Retinal pigment epithelial cell (primary cell): ENCODE measurements at places on chromosomes 3 and 15.

DNA sequence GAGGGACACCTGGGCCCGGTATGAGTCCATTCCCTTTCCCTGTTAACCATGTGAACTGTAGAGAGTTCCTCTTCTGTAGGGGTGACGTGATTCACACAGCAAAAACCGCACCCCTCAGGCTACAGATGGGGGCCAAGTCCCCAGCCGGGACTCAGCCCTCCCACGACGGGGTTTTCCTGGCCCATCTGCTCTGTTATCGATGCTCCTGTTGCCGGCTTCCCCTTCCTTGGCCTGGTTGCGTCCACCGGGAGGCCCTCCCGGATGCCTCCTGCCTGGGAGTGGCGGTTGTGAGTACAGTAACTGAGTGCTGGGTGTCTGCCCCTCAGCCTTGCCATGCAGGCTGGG, 817 bp upstream of the PLXNA1 start:
- DNase-seq = no peak

DNA sequence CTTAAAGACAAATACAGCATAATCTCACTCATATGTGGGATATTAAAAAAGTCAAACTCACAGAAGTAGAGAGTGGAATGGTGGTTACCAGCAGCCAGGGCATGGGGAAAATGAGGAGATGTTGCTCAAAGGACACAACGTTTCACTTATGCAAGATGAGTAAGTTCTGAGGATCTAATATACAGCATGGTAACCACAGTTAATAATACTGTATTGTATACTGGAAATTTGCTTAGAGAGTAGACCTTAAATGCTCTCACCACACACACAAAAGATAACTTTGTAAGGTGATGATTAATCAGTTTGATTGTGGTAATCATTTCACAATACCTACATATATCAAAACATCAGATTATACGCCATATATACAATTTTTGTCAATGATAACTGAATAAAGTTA, 60.0 kb downstream of the MYH15 start:
- DNase-seq = no peak

DNA sequence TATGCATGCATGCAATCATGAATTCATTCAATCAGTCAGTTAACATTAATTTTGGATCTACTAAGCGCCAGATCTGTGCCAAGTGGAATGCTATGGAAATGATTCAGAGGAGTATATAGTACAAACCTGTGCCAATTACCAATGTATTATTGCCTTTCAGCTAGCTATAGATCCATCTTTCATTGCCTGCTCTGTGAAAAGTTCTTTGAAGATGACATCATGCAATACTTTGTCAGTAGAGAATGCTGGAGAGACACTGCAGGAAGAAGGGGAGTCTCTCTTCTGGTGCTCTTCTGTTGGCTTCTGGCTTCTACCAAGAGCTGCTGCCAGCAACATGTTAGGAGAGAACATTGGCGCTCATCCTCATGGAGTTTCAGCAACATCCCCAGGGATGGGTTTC, 81.0 kb upstream of the LMCD1 start:
- no peak for DNase-seq

DNA sequence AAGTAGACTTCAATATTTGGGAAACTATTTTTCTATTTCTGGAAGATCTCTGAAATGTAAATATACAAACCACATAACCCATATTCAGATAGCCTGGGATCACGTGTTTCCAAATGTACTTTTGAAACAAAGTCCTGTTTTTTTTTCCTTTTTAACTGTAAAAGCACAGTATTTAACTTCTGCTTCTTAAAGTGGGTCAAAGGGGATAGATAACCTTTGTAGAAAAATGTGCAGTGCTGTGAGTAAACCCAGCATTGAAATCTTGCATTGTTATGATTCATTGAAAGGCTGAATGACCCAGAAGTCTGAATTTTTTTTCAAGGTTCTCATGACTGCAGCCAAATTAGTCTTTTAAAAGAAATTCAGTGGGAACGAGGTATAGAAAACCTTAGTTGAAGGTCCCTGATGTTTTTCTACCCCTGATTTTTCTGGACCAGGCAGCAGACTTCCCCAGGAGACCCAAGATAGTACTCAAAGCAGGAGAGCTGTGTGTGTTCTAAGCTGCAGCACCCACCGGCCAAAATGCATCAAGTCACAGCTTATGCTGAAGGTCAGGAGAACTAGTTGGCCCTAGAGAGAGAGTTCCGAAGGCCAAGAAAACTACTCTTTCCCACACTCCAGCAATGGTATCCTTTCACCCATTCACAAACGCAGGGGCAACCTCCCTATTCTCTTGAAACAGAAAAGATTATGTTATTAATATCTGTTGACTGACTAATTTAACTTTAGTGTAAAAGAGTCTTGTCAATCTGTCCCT, 43.6 kb upstream of the APH1B start:
- DNase-seq = peak; percentile 88

DNA sequence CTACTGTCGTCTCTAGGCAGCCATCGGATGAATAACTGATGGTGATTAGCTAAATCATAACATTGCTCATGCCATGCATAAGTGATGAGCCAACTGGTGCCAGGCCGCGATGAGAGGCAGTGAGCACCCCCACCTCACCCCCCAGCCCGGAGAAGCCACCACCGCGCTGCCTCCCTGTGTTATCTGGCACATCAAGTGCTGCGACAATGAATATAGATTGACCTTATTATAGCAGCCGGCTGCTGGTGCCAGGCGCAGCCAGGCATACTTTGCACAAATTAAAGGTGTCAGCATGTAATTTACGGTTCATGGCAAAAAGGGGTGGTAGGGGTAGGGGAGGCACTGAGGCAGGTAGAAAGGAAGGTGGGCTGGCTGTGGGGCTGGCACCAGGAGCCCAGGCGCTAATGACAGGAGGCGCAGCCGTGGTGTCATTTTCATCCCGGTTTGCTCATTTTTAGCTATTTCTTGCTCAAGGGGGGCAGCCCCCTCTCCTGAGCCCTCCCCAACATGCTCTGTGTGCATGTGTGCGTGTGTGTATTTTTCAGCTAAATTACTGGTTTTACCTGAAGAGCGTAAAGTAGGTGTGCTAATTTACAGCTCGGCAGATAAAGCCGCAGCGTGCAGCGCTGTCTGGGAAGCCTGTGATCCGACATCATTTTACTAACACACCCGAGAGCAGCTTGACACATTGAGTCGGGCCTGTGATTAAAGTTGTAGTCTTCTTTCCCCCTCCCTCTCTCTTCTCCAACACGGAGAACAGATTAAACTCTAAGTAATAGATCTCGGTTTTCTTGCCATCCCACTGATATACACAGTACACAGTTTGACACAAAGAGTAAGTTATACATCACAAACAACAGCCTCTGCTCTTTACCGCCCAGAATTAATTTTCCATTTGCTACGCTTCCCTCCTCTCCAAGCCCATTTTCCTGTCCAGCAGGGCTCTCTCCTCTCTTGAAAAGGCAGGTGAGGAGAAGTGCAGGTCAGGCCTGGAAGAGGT, 212.3 kb downstream of the RPLP1 start:
- DNase-seq = peak; percentile 33

GRCh38 chr15:70375006-70375431, 277.3 kb upstream of the TLE3 start:
- no peak for DNase-seq
